ENCODE measurements at places on chromosomes 6 and 20.

DNA sequence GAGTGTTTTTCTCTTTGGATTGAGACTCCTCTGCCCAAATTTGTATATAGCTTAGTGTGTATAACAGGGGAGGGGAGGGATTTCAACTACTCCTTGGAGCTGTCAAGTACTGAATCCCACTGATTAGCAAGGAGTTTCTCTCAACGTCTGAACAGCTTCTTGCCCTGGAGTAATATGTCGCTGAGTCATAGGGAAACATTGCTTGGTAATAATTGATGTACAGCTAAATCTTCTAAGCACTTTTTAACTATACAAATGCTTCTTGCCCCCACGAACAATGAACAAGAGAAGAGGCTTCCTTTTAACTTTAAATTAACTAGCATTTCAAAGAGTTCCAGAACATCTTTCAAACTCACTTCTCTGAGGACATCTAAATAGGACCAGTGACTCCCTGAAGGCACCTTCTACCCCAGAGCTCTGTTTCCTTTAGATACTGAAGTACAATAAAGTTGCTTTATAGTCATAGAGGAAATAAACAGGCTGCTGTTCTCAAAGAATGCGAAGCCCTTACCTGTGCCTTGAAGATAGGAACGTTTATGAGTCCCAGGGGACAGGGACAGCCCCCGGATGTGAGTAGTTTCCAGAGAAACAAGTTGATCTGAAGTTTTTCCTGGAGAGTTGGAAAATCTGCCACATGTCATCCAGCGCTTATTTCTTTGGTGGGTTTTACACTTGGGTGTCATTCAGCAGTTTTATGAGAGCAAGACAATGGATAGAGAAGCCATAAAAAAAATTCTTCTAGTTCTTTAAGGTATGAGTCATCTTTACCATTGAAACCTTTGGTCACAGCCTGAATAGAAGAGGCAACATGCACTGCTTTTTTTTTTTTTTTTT lies 462.5 kb upstream of the BTBD3 start:
- no peak for DNase-seq

DNA sequence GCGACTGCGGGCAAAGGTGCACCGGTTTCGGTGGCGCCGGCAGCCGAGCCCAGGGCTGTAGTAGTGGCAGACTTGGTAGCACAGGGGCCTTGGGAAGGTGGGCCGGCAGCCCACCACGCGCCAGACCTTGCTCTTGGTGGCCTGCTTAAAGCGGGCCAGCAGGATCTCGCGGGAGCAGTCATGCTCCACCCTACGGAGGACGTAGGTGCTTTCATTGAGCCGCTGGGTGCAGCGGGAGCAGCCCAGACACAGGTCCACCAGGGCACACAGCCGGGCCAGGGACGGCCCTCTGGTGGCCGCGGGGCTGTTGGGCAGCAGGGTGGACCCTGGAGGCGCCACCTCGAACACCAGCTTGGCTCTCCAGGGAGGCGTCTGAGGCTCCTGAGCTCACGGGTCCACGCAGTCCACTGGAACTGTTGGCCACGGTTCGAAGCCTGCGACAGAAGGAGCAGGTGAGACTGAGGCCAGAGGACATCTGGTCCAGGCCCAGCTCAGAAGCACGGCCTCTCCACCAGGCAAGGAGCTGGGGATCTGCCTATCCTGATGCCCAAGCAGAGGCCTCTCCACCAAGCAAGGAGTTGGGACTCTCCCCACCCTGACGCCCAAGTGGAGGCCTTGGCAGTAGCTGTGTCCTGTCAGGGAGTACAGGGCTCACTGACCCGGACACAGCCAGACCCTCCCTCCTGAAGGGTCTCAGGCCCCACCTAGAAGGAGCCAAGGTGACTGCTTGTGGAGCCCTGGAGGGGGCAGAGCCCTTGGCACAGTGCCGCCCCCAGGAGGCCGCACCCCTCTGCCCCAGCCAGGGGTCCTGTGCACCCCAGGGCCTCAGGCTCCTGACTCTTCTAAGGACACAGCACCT lies 1.0 kb downstream of the HELZ2 start:
- DNase-seq: no peak

DNA sequence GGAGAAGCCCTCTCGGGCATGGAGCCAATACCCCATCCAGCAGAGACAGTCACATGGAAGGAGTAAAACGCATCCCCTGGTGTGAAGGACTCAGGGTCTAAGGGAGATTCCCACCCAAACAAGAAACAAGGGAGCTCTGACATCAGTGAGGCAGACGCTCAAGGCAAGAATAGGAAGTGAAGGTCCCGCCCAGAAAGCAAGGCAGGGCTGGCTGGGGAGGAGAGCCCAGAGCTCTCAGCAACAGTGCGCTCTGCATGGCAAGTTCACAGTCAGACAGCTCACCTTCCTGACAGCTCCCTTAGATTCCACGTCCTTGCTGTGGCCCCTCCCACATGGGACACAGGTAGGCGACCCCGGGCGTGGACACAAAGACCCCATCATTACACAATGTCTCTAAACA lies 85.6 kb downstream of the TTLL2 start:
- no peak for DNase-seq

DNA sequence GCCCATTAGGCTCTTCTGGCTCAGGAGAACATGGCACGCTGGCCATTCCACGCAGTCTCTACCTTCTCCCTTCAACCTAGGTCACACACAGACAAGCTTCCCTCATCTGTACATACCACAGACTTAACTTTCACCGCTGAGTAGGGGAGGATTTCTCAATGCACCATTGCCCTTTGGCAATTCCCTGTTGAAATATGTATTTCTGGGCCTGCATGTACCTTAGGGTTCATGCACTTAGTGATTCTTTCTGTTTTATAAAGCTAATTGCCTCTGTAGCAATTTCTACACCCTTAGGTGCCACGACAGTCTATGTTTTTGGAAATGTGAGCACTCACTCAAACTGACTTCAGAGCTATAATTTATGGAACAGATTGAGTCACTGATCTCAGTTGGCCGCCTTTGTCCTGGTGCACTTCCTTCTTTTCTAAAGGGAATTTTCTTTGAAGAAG lies 253.8 kb upstream of the PRDM1 start:
- DNase-seq: no peak

DNA sequence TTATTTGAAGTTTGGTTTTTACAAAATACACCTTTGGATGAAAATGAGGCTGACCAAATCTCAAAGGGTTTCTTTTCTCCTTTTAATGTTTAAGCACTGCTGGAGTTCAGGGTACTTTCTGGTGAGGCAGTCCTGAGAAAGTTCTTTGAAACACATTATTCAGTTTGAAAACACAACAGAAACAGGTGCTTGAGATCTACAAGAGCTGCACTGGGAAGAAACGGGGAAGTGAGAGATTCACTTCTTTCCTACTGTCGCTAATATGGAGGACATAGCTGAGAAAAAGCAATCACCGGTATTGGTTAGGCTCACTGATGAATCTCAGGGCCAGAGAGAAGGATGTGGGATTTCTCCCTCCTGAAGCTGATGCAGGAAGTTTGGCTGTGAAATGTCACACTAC lies 22.9 kb upstream of the TMEM170B start:
- DNase-seq: no peak

GRCh38 chr6:111980143-111980542 lies 73.8 kb upstream of the CCN6 start:
- no peak for DNase-seq

GRCh38 chr6:50816115-50816675 lies 2.5 kb upstream of the TFAP2B start:
- no peak for DNase-seq

- DNase-seq: no peak
These were observed 9.5 kb upstream of the SPAG4 start for GRCh38 chr20:35606127-35606526.

GRCh38 chr6:39530201-39530759 lies 194.9 kb downstream of the KIF6 start:
- no peak for DNase-seq

DNA sequence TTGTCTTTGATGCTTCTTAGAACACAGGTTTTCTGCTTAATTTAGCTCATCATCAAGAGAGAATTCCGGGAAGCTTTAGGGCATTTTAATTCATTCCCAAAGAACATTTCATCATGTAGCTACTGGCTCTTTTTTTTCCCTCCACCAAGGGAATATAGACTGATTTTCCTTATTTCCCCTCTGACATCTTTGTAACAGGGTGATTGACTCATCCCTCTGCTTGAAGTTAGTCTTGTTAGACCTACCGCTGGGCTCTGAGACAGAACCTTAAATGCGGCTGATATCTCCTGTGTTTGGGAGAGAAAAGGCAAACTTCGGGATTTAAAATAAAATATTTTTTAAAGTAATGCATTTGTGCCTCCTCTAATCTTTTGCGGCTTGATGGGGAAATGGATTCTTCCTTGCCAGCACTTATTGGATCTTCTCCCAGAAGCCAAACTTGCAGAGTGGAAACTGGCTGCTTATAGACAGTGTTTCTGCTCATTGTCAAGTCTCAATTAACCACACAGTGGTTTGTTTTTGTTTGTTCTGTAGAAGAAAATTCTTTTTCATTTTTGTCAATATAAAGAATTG lies 272.7 kb upstream of the PLCB4 start:
- no peak for DNase-seq

GRCh38 chr6:90338409-90338808 lies 41.8 kb upstream of the BACH2 start:
- DNase-seq: no peak

DNA sequence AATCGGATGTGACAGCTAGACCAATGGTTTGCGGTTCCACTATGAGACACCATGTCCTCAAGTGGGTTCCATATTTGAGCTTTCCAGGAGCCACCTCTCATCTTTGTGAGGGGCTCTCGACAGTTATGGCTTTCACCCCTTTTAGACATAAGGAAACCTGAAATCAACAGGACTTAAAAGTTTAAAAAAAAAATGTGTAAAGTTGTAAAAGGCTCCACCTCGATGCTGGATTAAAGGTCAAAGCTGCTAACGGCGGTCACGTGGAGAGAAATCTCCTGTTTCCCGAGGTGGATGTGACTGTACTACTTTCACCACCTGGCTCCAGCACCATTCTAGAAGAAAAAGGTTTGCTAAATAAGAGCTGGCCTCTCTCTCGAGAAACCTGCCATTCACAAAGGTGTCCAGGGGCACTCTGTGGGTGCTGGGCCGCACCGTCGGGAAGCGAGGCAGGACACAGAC lies 542 bp downstream of the ATP5F1E start:
- DNase-seq: no peak

GRCh38 chr20:10637563-10637962 lies 36.2 kb downstream of the JAG1 start:
- no peak for DNase-seq

DNA sequence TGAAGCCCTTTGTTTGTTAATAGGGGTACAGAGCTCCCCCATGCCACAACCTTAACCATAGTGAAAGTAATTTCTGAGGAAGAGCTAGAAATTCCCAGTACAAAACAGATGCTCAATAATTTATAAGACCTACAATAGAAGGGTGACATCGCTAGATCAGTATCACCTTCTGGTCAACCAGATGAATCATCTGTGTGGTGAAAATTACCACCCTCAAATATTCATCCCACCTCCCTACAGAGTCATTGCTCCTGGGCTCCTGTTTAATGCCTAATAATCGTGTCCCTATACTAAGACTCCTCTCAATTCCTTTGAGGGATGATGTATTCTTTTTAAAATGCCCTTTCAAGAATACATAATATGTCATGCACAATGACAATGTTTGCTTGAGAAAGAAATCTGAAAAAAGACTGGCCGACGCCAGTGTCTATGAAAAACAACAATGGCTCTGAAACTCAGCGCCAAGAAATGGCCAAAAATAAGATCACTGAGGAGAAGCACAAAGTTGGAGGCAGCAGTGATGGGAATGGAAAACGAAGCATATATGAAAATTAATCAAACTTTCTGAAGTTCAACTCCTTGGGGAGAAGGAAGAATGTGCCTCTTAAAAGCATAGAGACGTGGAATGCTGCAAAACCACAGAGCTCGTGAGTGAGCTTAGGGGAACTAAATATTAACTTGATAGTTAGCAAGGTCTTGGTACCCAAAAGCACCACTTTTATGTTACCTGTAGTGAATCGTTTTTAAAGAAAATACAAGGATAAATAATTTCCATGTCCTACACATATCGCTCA lies 11.0 kb upstream of the ADGRF5 start:
- DNase-seq: no peak

DNA sequence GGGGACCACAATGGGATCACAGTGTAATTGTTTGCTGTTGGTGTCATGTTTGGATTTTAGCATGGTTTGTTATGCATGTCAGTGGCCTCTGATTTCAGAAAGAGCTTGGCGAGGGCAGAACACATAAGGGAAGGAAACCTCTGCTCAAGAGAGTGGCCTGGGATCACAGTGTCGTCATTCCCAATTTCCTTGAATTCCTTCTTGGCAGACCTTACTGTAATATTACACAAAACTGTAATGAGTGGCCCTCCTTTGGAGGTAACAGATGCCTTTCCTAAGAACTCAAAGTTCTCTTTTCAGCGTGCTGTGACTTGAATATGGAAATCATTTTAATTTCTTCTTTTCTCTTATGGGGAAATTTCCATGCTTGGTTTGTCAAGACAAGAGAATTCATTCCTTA lies 46.9 kb downstream of the JAG1 start:
- DNase-seq: no peak

DNA sequence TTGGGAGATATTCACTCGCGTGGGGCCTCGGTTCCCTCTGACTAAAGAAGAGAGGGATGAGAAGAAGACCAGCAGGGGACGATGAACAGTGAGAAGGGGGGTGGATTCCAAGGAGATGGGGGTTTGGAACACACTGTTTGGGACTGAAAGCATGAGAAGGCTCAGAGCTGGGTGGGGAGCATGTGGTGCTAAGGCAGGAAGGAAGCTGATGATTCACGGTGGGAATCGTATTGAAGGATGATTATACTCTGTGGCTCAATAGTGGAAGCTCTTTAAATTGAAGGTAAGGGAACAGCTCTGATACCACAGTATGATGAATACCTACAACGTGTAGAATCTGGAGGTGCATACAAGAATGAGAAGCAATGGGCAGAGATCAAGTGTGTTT lies 117.5 kb upstream of the KCNK16 start:
- DNase-seq: no peak

DNA sequence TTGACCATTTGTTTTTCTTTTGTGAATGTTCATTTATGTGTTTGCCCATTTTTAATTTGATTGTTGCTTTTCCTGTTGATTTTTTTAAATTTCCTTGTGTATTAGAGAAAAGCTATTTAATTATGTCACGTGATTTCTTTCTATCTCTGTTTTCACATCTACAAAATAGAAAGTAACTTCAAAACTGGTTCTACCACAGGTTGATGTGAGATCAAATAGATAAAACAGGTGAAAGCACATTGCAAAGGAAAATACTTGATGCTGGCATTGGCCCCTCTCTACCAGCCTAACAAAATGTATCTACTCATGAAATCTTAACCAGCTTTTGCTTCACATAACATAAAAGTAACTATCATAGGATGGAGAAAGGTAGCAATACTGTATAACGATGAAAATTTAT lies 129.2 kb downstream of the TMEM242 start:
- no peak for DNase-seq
